ENCODE measurements at places on chromosomes 6 and 20.

GRCh38 chr20:41923624-41924023 lies 305.4 kb upstream of the CHD6 start:
- no peak for DNase-seq

DNA sequence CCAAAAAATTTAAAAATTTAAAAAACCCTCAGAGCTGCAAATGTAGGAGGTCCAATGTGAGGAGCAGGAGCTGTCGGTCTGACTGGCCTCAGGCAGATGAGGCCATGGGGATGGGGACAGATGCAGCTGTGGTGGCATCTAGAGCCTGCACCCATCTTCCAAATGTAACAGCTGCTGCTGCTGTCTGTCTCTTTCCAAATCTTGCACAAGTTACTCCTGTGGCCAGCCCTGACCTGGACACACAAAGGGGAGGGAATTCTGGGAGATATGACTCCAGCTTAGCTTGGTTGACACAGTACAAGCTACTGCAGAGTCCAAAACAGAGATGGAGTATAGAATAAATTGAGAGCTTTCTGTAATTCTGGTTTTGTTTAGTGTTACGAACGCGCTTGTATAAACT lies 115.2 kb downstream of the PRND start:
- no peak for DNase-seq

- no peak for DNase-seq
Observed at GRCh38 chr20:14879839-14880238, 542.4 kb upstream of the FLRT3 start.

DNA sequence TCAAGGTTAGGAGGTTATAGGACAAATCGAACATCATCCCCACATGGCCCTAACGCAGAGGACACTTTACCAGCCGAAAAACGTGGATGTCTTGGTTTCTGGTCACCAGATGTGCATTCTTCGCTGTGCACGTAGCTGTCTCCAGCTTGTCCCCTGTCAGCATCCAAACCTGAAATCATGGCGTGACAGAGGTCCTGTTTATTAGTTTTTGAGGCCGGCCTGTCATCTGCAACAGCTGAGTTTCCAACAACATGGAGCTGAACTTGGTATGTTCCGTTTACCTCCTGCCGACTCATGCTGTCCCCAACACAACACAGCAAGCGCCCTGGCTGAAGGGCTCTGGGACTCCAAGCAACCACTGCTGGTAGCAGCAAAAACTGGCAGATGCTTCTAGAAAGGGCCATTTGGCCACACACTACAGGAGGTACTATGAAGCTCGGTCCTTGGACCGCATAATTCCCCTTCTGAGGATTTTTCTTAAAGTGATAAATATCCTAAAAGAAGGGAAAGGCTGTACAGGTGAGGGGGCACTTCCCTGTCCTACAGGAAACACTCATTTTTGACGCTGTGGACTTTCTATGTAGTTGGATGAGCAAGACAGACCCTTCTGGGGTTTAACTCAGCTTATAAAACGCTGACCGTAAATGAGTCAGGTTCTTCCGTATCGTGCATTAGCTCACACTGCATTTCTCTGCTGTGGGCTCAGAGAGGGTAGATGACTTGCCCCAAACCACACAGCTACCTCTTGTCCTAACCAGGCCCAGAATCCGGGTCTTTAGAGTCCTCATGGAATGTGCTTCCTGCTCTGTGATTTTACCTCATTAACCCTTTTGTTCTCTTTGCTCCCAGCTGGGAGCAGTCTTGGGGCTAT lies 79.7 kb upstream of the NFATC2 start:
- DNase-seq, result no peak

- DNase-seq, result no peak
Observed at GRCh38 chr6:158207422-158207788, 39.3 kb downstream of the GTF2H5 start.

- no peak for DNase-seq
Observed at GRCh38 chr6:37313723-37314486, 39.9 kb upstream of the RNF8 start.

GRCh38 chr6:33123732-33124524 lies 48.1 kb downstream of the HLA-DPB1 start:
- no peak for DNase-seq

DNA sequence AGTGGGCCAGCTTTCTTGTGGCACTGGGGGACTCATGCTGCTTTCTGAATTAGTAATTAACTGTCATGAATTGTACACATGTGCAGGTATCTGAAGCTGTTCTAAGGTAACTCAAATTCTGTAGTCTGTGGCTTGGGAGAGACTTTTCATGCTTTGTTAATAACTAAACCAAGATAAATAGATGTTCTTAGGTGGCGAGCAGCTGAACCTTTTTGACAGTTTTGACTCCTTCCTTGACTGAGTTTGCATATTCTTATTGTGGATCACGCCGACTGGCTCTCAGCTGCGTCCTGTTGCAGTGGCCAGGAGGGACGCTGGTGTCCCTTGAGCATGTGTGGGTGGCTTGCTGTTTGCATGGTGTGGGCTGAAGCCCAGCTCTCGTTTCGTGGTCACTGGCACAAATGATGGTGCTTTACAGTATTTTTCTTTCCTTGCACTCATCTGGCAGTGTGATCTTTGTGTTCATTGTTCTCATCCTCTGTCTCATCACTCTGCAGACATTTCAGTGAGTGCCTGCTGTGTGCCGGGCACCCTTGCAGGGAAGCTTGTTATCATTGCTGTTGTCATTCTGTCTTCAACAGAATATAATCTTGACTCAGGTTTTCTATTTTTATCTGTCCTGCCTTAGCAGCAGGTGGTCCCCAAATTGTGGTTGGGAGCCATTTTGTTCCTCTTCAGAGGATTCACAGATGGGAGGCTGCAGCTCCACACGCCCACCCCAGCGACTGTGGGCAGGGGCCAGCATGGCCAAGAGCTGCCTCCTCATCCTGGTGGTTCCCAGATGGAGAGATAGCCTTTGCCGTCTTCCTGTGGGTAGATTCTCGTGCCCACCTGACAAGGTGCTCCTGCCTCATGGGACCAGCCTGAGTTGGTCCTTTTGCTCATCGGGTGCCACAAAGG lies 39.6 kb downstream of the DUSP22 start:
- DNase-seq, result no peak

DNA sequence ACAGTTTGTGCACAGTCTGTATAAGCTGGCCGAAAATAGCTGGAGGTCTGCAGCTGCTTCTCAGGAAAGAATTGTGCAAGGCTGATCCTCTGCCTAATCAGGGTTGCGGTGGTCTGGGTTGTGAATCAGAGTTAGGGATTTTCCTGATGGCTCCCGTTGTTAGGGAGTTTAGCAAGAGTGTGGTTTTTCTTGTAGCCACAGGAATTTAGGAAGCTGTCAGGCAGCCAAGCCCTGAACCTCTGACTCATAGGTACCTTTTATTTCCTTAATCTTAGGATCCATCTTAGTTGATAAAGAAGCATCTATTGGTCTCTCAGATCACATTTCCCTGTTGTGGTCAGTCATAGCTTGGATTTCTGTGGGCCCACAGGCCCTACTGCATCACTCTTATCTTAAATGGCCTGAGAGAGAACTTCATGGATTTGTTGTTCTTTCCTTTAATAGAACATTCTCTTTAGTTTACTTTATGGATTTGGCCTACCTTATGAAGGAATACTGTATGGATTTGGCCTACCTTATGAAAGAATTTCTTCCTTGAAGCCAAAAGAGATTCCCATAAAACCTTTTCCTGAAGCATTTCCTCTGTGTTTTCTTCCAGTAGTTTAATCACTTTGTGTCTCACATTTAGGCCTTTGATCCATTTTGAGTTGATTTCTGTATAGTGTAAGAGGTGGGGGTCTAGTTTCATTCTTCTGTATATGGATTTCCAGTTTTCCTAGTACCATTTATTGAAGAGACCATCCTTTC lies 10.3 kb downstream of the KIF25 start:
- no peak for DNase-seq

DNA sequence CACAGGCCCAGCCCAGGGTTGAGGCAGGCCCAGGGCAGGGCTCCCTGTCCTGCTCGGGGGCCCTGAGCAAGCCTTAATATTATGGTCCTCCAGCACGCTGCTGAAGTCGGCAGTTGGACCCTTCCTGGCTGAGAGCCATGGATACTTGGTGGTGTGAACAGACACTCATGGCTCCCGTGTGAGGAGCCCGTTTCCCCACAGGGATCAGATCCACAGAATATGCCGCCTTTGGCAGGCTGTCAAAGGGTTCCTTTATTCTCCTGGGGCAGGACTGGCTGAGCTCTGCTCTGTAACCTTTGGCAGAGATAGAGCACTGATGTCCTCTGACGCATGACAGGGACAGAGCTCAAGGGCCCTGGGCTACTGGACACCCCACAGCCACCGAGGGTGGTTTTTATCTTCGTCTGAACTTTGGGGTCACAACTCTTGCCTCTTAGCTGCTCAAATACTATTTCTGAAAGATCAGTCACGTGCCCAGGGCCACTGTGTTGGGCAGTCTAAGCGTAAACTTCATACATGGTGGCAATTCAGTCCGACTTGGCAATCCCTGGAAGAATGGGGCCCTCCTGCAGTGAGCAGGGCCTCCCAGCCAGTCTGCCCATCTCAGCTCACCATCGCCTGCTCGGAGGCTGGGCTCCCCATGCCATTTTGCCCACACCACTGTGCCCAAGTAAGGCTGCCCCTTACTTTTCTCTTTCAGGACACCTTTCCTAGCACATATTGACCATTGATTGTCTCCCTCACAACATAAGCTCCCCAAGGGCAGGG lies 49.1 kb downstream of the TTI1 start:
- DNase-seq, result no peak

- no peak for DNase-seq
Observed at GRCh38 chr20:26276554-26277210, 580.0 kb upstream of the ZNF337 start.
